ENCODE measurements at places on chromosomes 5 and 9. TPM values are rescaled to one million over a fixed set of nuclear protein-coding genes. Genes with fewer than 3 reads are reported as not detected.

- no peak for DNase-seq
These were observed 5.8 kb downstream of the GRK6 start for GRCh38 chr5:177432143-177432838.

- no peak for DNase-seq
These were observed 591.5 kb upstream of the KLF4 start for GRCh38 chr9:108081112-108081511.

- DNase-seq = no peak
These were observed 106.7 kb upstream of the PTPN3 start for GRCh38 chr9:109604781-109605180.

DNA sequence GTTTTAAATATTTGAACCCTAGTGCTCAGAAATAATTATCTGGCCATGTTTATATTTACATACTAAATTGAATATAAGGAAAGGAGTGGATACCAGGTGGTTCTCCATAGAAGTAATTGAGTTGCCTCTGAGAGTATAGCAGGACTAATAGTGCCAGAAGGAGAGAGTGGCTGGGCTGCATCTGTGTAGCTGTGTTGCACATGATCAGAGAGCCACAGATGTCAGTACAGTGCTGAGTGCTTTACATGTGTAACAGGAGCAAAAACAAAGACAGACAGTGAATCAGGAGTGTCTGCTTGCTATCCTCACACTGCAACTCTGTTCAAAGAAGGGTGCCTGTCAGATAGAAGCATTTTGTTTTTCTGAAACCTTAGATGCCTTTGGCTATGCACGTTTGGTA lies 353.9 kb upstream of the PAPPA start:
- no peak for DNase-seq

DNA sequence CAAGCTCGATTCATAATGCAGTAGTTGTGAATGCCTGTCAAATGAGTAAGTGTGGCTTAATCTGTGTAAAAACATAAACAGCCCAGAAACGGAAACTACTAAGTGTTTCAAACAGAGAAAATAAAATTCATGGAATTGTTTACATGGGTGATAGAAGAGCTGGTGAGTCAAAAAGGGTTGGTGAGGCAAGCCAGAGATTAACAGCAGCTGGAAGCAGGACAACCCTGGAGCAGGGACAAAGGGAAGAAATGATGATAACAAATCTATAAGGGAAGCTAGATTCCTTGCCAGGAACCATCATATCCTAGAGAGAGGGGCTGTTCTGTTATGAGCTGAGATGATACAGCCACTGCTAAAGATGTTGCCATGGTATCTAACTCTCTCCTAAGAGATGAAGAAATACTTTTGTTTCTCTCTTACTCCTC lies 18.0 kb upstream of the PRR16 start:
- no peak for DNase-seq

DNA sequence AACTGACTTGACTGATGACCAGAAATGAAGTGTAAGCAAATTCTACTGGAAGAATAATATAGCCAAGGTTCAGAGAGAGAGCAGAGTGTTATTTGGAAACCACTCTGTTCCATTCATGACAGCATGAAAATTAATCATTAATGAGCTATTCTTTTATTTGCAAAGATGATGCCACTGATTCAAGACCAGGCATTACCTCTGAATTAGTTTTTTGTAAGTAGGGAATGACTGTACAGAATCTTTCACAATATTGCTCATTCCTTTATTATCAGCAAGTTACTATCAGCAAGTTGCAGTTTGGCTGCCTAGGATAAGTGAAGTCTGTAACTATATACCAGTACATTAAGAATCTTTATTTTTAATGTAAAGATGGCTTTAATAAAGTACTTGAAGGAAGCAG lies 75.1 kb upstream of the RGMB start:
- no peak for DNase-seq

GRCh38 chr5:162410365-162410764 lies 342.8 kb downstream of the GABRG2 start:
- no peak for DNase-seq

- DNase-seq = no peak
These were observed 150.2 kb downstream of the KIAA0825 start for GRCh38 chr5:94467954-94468930.

- DNase-seq = no peak
These were observed 41.1 kb downstream of the GCNT1 start for GRCh38 chr9:76500061-76500460.

GRCh38 chr5:79702606-79703380 lies 13.2 kb downstream of the CMYA5 start:
- DNase-seq = no peak

- DNase-seq = no peak
These were observed 14.6 kb upstream of the DDX41 start for GRCh38 chr5:177531209-177531940.

DNA sequence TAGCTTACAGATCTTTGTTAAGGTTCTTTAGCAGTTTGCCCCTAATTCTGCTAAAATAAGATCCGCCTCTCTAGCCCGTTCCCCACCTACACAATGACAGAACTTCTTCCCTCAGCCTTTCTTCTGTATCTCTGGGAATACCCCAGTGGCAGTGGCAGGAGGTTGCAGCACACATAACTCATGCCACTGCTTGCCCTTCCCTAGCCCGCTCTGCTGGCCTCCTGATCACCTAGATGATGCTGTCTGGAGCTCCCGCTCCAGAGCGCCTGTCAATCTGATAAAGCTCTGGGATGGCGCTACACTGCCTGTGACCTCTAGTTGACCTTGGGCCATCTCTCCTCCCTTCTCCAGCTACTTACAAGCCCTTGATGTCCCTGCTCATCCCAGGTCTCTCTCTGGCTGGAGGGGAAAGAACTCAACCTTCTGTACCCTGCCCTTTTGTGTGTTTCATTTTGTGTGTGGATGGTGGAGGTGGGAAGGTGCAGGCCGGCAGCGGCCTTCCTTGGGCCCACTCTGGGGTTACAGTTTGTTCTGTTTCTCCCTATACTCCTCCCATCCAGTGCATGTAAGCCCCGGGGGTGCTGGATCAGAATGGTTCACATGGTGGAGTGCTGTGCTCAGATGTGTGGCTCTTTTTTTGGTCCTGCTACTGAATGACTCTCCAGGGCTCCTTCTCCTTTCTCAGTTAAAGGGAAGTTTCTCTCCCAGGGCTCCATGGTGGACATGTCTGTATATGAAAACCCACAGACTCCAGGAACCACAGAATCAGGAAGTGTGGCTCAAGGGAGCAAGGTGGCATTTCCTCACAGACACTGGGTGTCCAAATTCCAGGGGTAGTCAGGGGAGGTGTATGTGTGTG lies 29.1 kb downstream of the MTX3 start:
- no peak for DNase-seq

FCN1 gene
- polyA plus RNA-seq = 3.5 TPM

TAF11L5 gene
- polyA plus RNA-seq = not detected

PRR16 gene
- polyA plus RNA-seq = 2.4 TPM

AGXT2 gene
- polyA plus RNA-seq = 39.4 TPM

LCN1 gene
- polyA plus RNA-seq = 0.22 TPM

C5orf52 gene
- not detected for polyA plus RNA-seq

Data from left renal cortex interstitium (tissue), 4 donors.